ENCODE measurements at places on chromosomes 5 and 9.

- DNase-seq = no peak
Observed at GRCh38 chr5:119930490-119930889, 301.1 kb downstream of the FAM170A start.

GRCh38 chr5:171644536-171644935, 141.1 kb upstream of the SMIM23 start:
- DNase-seq = no peak

GRCh38 chr5:154773326-154773725, 18.1 kb downstream of the LARP1 start:
- DNase-seq = no peak

DNA sequence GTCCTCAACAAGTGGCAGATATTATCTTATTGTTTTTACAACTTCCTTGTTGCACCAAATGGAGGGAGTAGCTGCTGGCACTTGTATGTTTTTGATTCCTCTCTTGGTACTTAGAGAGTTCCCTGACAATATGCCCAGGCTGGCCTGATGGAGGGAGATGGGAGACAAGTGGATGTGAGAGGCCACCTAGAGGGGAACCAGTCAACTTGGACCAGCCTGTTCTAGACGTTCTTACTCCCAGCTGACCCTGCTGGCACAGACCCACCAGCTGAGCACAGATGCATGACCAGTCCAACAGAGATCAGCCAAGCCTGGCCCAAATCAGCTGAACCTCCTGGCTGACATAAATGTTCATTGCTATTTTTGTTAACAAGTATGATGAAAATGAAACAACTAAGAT, 60.9 kb upstream of the GDNF start:
- peak; percentile 6 for DNase-seq

- DNase-seq = peak; percentile 49
Observed at GRCh38 chr5:139633295-139634027, 14.7 kb upstream of the CXXC5 start.

GRCh38 chr5:115490596-115490995, 54.0 kb downstream of the FEM1C start:
- no peak for DNase-seq

DNA sequence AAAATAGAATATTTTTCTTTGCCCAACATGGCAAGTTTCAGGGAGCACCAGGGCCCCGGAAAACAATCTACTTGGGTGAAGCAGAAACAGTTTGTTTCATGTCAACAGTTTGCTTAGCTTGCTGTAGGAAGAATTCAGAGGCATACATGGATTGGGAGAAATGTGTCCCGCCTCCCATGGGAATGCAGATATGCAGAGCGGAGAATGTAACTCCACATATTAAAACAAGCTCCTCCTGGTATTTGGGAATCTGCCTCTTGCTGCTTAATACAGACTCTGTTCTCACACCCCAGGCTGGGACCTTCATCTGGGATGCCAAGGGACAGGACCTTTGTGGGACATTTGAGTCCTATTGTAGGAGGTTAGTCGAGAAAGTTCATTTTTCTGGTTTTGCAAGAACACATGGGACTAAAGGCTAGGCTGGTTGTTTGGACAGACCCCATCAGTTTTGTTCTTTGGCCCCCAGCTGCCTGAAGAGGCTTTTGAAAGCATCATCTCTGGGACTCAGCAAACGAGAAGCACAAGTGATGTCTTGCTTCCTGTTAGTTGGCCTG, 220.5 kb upstream of the ADRA1B start:
- DNase-seq = no peak

GRCh38 chr5:81756016-81756415, 5.1 kb upstream of the SSBP2 start:
- no peak for DNase-seq

DNA sequence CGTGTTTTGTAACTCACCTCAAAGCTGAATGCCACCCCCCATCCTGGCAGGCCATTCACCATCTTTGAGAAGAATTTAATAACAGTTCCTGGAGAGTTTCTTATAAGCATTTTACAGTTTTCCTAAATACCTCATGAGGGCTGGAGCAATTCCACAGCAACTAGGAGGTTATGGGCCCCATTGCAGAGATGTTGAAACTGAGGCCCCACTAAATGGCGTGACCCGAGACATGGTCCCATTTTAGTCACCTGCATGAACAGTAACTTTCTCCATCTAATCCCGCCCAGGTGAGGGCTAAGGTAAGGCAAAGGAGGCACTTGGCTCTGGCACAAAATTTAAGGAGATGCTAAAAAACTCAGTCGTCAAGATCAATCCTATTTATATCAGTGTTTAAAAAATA, 77.5 kb downstream of the PPARGC1B start:
- no peak for DNase-seq

- no peak for DNase-seq
Observed at GRCh38 chr9:69089491-69089890, 53.9 kb downstream of the FXN start.

DNA sequence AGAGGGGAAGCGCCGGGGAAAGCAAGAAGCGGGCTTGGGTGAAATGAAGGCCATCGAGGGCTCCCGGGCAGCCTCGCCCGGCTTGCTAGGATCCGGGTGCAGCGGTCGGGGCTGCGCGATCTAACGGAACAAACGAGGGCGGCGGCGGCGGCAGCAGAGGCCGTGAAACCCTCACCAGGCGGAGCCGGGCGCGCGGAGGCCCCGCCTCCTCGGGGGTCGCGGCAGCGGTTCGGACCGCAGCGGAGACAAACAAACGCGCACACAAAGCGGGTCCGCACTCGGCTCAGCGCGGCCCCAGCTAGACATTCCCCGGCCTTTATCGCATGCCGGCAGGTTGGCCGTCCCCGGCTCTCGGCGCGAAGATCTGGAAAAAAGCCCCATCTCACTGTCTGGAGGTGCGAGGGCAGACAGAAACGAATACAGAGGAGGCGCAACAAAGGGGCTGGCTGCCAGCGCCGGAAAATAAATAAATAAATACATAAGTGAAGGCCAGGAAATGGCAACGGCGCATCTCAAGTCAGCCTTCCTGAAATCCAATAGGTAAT, 10.5 kb upstream of the TRIM36 start:
- no peak for DNase-seq

DNA sequence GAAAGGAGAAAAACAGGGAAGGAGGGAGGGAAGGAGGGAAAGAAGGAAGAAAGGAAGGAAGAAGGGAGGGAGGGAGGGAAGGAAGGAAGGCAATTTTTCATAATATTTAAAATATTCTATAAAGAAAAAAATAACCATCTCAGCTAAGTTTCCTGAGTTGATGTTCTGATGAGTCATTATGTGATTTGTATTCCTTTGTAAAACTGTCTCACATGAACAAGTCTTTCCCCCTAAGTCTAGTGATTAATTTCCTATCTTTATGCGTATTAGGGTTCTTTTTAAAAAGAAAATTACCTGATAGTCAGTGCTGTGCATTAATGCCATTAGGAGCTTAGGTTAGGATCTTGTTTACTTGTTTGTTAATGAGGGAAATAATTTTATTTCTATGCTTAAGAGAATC, 94.1 kb downstream of the RASEF start:
- no peak for DNase-seq

DNA sequence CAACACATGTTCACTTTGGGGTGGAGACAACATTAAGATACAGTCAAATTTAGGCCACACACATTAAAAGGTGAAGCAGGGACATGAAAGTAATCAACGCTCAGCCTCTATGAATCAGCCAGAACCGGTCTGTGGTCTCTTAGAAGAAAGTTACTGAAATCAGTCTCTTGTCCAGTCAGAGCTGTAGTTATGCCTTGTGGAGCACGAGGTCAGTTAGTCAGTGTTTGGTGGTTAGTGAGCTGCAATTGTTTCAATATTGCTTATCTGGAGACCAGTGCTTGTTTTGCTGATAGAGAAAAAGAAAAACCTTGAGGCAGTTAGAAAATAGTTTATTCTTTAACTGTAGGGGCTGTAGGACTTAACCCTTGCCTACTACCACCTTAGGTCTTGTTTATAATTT, 157.8 kb upstream of the RASEF start:
- DNase-seq = no peak

DNA sequence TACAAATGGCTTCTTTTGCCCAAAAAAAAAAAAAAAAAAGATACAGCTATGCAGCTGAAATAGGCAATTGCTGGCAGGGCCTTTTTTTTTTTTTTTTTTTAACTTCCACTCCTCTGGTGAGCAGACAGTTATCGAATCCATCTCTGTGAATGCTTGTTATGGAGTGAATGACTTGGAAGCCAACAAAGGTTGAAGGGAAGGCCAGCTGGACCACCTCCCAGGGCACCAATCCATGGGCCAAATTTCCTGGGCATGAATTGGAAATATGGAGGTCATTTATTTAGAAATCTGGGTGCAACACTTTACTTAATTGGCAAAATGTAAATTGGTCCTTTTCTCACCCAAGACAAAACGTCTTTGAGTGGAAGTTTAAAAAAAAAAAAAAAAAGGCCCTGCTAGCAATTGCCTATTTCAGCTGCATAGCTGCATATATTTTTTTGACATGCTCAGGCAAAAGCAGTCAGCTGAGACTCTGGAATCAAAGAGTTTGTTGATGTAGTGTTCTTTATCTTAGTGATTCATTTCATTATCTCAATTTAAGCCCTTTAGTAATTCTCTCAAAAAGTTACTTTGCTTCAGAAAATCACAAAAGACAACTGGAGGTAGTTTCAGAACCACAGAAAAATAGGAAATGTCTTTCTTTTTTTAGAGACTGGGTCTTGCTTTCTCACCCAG, 392.2 kb upstream of the KLF4 start:
- DNase-seq = peak; percentile 7

- DNase-seq = peak; percentile 2
Observed at GRCh38 chr5:60287174-60287771, 393.7 kb upstream of the PDE4D start.

DNA sequence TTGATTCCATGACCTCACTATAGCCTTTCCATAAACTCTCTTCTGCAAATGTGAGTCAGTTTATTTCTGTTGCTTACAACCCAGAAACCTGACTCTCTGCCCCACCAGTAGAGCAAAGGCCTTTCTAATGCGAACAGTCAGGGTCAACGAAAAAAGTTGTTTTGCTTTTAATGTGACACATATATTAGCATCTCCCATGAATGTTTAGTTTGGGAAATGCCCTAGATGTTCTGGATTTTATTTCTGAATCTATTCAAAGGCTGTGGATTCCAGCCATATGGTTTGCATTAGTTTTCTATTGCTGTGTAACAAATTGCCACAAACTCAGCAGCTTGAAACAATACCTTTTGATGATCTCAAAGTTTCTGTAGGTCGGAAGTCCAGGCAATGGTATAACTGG, 193.5 kb downstream of the GNA14 start:
- DNase-seq = no peak

DNA sequence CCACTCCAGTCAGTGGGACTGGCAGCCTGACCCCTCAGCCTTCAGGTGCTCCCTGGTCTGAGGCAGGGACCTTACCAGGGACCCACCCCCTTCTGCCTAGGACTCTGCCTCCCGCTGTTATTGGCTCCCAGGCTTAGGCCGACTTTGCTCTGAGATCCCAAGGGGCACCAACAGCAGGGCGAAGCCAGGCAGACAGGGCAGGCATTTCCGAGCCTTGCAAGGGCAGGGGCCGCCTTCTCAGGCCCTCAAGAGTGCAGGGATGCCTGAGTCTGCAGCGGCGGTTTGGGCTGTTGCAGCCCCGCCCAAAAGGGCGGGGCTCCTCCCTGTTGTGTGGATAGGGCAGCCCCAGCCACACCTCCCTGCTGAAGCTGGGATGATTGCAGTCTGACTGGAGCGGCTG, 644.6 kb downstream of the PRR16 start:
- DNase-seq = no peak

DNA sequence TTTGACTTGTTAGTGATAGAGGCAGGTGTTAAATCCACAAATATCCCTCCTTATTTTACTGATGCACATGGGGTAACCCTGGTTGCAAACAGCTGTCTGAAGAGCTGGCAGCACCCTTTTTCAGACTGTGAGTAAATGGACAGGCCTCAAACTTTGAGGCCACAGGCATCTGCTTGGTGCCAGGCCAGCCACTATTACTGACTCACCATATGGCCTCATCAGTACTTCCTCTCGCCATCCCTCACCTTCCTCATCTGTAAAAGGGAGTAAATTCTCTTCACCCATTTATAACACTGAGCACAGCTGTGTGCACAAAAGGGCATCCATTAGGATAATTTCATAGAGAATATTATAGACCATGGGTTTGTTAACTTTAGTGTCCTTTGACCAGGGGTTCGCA, 11.9 kb upstream of the TNIP1 start:
- DNase-seq = no peak

DNA sequence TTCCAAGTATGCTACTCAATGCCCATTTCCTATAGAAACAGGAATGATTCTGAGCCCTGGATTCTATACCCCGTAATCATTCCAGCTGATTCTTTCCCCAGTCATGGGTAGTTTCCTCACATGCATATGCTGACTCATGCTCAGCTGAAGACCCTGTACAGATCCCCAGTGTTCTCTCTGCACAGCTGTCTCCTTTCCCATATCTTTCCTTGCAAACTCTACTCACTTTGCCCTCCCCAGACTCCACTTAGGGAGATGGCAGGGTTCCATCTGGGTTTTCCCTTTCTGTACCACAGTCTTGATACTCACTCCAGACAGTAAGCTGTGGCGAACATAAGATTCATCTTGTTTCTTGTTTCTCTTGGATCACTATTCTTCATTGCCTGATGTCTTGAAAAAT, 357.6 kb downstream of the RAB3C start:
- no peak for DNase-seq

- DNase-seq = peak; percentile 28
Observed at GRCh38 chr9:130200038-130200849, 28.0 kb downstream of the NCS1 start.

- no peak for DNase-seq
Observed at GRCh38 chr5:59380350-59380951, 513.1 kb downstream of the PDE4D start.

- no peak for DNase-seq
Observed at GRCh38 chr9:130470950-130471349, 26.2 kb downstream of the ASS1 start.

GRCh38 chr5:150209099-150209635, 19.3 kb downstream of the SLC6A7 start:
- no peak for DNase-seq

DNA sequence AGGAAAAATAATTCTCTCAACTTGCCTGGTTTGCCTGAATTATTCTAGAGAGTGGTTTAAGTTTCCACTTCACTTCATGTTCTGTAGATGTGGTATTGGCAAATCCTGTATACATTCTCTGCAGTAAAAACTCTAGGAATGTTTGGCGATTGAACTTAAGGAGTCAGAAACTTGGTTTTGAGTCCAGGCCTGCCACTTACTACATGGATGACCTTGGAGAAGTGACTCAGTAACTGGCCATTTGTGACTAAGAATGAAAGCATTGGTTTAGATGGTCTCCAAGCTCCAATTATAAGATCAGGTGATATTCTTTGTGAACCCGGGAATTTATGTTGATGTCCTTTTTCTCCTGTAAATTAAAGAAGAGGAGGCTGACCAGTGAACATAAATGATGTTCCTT, 233.8 kb downstream of the GAS1 start:
- DNase-seq = no peak

Measured in nucleus accumbens (tissue), 56 donors.